ENCODE measurements at places on chromosomes 7 and 10.

DNA sequence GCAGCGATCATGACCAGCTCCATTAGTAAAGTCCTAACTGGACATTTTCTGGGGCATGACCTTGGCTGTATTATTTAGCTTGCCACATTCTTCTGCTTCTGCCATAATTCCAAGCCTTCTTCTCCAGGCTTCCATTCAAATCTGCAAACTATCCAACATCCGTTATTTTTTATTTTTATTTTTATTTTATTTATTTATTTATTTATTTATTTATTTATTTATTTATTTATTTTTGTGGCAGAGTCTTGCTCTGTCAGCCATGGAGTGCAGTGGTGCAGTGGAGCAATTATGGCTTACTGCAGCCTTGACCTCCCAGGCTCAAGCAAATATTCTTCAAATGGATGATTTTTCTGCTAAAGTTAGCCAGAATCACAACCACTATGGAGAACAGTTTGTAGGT is 187.2 kb upstream of the CDK1 start:
- no peak for DNase-seq

DNA sequence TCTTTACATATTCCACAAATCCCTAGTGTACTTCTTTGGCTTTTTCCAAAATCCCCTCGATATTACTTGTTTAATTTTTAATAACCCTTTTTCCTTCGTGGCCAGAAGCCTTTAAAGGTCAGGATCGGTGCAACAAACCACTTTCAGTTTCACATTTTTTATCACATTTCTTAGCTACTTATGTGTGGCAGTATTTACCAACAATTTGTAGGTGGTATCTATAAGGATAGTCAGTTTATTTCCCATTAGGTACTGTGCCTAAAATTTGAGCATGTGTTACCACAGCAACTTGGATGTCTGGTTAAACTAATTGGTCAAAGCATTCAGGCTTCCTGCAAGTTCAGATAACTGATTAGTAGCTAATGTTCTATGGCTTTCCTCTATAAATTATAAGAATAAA is 104.9 kb downstream of the CDK14 start:
- no peak for DNase-seq

- DNase-seq, result no peak
These were observed 3.8 kb downstream of the ZNF655 start for GRCh38 chr7:99562114-99562784.

- DNase-seq, result no peak
These were observed 168.7 kb upstream of the ITGB1 start for GRCh38 chr10:33126742-33127141.

- DNase-seq, result no peak
These were observed 7.1 kb downstream of the HEPACAM2 start for GRCh38 chr7:93218997-93219827.

DNA sequence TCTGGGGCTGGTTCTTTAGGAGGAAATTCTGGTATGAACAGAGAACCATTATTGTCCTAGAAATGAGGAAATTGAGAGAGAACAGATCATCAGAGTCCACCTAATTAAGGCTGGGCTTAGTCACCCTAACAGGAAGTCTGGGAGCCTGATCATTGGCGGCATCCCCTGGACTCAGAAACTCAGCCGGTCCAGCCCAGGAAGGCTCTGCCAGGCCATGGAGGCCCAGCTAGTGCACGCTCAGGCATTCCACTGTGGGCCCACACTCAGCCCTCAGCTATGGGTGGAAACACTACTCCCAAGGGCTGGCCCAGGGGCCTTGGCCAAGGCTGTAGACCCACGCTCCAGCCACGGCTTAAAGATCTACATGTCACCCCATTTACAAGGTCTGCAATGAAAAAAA is 109.2 kb downstream of the PTPN20 start:
- peak; percentile 51 for DNase-seq

GRCh38 chr10:67925449-67926005 is 41.1 kb downstream of the SIRT1 start:
- peak; percentile 80 for DNase-seq

GRCh38 chr10:44470784-44471183 is 85.9 kb upstream of the CXCL12 start:
- no peak for DNase-seq

DNA sequence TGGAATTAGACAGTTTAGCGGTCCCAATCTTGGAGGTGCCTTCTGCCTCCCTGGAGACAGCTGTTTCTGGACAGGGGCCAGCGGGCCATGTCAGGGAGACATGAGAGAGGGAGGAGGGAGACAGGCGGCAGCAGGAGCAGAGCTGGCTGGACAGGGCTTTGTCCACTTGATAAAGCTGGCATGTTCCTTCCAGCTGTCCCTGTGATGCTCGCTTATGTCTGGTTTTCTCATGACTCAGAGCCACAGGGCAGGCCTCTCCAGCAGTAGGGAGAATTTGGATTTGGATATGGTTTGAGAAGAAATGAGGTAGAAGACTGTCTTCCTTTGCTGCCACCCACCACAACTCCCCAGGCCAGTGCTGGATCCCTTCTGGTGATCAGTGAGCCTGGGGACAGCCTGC is 51.7 kb upstream of the SORCS3 start:
- peak; percentile 16 for DNase-seq

- DNase-seq, result no peak
These were observed 101.6 kb upstream of the GJD4 start for GRCh38 chr10:35503578-35503977.

- no peak for DNase-seq
These were observed 859.2 kb downstream of the GATA3 start for GRCh38 chr10:8913720-8914119.

- DNase-seq, result peak; percentile 65
These were observed 65.5 kb downstream of the ATAD1 start for GRCh38 chr10:87752566-87752965.

DNA sequence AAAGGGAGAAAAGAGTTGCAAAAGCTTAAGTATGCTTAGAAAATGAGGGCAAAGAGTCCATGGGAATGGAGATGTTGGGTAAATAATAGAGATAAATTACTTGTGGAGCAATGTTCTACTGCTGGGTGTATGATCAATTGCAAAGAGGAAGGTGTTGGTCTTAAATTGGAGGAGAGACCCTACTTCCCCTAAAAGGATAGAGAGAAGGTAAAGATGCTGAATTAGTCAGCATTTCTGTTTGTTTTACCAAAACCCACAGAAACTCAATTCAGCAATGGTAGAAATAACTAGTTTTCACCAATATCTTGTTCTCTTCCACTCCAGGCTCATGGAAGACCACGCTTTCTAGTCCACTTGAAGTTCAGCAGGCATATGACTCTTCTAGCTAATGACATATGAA is 32.1 kb downstream of the ASB4 start:
- no peak for DNase-seq

DNA sequence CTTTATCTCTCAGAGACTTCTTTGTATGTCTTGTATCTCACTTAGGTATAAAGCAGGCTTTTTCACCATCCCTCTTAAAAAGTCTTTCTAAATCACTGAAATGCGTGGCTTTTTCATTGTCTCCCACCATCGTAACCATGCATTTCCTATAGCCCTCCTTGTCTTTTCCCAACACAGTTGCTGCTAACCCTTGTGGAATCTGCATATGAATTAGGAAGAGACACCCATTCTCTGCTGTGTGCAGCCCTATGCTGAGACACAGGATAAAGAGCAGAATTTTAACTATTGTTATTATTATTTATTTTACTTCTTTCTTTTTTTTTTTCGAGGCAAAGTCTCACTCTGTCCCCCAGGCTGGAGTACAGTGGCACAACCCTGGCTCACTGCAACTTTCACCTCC is 804.3 kb upstream of the COBL start:
- no peak for DNase-seq

DNA sequence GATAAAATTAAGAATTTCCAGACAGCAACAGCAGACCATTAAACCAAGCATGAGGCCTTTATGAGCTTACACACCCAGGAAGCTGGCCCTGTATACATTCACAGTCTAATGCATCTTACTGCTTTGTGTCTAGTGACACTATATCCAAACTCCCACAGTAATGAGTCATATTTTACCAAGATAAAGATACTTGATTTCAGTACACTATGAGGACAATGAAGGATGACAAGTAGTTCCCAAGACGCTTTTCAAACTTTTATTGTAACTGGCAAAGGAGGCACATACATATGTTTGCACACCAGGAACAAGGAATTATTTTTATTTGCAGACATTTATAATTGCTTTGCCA is 148.0 kb downstream of the TSPAN12 start:
- DNase-seq, result peak; percentile 2

DNA sequence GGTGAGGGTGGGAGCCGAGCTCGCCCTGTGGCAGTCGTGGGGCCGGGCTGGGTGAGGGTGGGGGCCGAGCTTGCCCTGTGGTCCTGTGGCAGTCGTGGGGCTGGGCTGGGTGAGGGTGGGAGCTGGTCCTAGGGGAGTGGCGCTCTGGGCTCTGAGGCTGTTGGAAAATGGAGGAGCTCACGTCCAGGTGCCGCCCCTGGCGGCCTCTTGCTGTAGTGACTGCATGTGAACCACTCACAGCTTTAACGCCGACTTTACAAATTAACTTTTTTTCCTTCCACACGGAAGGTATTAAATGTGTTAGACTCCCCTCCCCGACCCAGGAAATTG is 312.6 kb downstream of the WDR37 start:
- DNase-seq, result peak; percentile 34

- DNase-seq, result peak; percentile 61
These were observed 25.8 kb upstream of the TMEM120A start for GRCh38 chr7:76020031-76020714.

GRCh38 chr10:9913876-9914514 is 1103.7 kb upstream of the CELF2 start:
- no peak for DNase-seq

DNA sequence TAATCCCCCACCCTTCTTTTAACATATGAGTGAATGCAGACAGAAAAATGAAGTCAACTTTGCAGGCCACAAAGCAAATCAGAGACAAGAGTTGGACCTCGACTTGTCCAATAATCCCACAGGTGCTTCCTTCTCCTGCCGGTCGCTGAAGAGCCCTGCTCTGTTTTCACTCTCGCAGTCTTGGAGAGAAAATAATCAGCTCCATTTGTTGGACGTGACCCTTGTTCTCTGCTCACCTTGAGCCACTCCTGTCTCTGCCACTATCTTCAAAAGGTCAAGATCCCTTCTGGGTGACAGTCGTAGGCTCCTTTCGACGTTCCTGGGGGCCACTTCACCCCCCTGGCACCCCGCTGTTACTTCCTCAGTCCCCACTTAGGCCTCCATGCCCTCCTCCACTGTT is 2.8 kb upstream of the KLF6 start:
- DNase-seq, result no peak

DNA sequence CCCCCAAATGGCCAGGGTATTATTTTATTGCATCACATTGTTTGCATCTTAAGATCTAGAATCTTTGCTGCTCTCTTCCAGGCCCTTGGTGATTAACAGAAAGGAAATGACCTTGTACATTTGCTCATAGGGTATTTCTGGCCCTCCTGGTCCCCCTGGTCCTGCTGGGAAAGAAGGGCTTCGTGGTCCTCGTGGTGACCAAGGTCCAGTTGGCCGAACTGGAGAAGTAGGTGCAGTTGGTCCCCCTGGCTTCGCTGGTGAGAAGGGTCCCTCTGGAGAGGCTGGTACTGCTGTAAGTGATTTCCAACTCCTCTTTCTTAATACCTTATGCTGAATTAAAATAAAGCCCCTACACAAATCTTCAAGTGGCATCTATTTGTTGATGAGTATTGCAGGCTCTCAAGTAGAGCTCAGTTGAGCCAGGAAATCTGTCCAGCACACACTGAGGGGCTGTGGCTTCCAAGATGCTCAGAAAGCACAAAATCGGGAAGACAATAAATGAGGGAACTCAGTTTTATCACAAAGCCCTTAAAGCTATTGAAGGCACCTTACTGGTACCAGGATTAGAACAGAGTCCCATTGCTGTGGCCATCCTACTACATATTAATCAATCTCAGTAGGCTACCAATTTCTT is 28.2 kb downstream of the COL1A2 start:
- peak; percentile 41 for DNase-seq

- peak; percentile 6 for DNase-seq
These were observed 448 bp upstream of the PTER start for GRCh38 chr10:16436367-16436757.

GRCh38 chr7:129613016-129613337 is 1.5 kb downstream of the NRF1 start:
- no peak for DNase-seq

DNA sequence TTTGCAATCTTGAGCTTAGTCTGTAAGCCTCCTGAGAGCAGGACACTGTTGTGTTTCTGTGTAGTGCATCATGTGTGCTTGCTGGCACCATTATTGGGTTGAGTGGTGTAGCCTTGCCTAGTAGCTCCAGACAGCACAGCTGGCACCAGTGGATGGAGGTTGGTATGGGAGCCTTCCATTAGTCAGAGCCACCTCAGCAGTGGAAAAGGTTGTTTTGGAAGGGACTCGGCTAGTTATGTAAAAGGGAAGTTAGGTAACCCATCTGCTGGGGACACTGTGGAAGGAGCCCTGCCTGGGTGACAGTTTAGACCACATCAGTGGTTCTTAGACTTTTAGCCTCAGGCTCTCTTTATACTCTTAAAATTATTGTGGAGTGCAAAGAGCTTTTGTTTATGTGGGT is 16.3 kb downstream of the MINDY4 start:
- no peak for DNase-seq

GRCh38 chr10:73262105-73262730 is 9.8 kb upstream of the MRPS16 start:
- peak; percentile 83 for DNase-seq

DNA sequence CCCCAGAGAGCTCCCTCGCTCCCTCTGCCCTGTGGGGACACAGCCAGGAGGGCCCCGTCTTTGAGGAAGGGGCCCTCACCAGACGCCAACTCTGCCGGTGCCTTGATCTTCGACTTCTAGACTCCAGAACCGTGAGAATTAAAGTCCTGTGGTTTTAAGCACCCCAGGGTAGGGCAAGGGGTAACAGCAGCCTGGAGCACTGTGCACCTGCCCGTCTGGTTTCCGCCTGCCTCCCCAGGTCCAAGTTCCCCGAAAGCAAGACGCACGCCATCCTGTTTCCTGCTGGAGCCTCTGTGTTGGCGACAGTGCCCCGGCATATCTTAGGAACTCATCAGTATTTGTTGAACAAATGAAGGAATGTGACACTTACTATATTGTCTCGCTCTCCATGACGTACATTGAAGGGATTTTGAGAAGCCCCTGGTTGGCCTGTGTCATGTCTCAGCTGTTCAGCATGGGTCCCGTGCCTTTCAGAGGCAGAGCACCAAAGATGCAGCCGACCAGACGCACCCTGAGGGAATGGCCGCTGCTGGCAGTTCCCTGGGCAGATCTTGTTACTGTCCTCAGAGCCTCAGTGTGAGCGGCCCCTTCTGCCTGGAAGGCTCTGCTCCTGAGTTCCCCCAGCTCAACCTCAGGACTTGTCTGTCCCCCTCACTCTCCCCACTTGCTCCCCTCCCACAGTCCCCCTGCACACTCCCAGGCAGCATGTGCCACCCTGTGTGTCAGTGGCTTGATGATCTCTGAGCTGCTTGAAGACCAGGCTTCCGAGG is 226.2 kb downstream of the TCERG1L start:
- DNase-seq, result no peak

DNA sequence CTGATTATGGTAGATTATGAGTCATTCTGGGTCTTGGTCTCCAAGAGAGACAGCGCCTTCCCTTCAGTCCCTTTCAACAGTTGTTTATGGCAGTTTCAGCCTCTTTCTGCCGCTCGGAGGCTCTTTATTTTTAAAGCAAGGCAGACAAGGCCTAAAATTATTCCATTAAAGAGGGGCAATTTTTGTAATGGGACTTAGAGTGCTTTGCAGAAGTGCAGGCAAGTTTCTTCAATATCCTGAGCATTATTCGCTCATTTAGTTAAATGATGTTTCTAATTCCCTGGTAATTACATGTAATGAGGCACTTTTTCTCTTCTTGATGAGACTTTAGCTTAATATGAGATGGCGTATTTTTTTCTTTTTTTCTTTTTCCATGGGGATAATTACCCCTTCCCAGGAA is 33.6 kb downstream of the BUB3 start:
- no peak for DNase-seq

All from fibroblast of skin of back (primary cell).